Foreskin fibroblast (primary cell): ENCODE measurements at places on chromosomes 12 and 14.

GRCh38 chr12:91622037-91622436 lies 439.4 kb upstream of the DCN start:
- no peak for DNase-seq

GRCh38 chr12:116599285-116600136 lies 40.3 kb downstream of the MAP1LC3B2 start:
- peak; percentile 90 for DNase-seq

DNA sequence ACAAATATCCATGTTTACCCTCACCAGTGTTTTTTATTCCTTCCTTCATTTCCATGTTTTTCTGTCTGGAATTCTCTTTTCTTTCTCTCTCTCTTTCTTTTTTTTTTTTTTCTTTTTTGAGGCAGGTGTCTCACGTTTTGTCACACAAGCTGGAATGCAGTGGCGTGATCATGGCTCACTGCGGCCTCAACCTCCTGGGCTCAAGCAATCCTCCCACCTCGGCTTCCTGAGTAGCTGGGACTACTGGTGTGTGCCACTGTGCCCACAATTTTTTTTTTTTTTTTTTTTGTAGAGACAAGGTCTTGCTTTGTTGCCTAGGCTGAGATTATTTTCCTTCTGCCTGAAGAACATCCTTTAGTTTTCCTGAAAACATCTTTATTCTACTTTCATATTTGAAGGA lies 15.0 kb upstream of the AMIGO2 start:
- DNase-seq = no peak

- no peak for DNase-seq
Observed at GRCh38 chr12:81441629-81442028, 317.5 kb downstream of the PPFIA2 start.

GRCh38 chr14:105161964-105162668 lies 6.5 kb downstream of the JAG2 start:
- no peak for DNase-seq
